ENCODE measurements at places on chromosomes 11 and 22.

DNA sequence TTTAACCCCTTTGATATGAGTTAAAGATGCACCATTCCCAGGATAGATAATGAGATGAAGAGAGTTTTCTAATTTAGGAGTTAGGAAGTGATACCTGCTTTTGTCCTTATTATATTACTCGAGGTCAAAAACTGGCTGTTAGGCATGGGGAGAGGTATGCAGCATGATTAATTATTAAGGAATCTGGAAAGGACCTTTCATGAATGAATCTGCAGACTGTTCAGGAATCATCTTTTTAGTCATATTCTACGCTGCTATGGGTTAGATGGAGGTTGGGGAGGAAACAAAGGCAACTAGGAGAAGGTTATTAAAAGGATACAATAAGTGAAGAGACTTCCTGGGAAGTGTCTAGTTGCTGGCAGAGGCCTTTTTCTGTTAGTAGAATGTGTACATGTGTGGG is 492.4 kb upstream of the CCDC90B start:
- no peak overlapping the region for H3K27ac ChIP-seq
- H3K27me3 ChIP-seq: peaks cover 19% of the 10 kb centered on the region
- H3K36me3 ChIP-seq: no peaks in the 10 kb centered on the region
- no peak overlapping the region for H3K4me3 ChIP-seq

DNA sequence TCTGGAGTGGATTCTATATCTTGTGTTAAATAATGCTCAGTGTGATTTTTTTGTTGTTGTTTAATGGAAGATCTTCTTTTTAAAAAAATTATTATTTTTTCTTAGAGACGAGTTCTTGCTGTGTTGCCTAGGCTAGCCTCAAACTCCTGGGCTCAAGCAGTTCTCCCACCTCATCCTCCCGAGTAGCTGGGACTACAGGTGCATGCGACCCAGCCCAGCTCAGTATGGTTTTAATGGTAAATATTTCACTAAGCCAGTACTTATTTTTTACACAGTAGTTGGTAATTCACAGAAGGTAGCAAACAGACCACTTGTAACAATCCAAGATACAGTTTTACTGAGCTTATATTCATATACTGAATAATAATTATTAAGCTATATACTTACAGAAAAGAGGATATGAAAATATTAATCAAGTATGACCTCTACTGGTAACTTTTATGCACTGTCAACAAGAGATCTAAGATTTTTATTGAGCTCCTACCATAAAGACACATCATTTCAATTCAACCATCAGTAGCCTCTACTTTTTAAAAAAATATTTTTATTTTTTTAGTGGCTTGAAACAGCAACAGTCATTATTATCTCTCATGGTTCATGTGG is 6.1 kb upstream of the CD59 start:
- no peaks in the 10 kb centered on the region for H3K27me3 ChIP-seq
- no peak for DNase-seq
- H3K4me3 ChIP-seq: no peak overlapping the region
- peaks cover 20% of the 10 kb centered on the region for H3K36me3 ChIP-seq
- H3K27ac ChIP-seq: no peak overlapping the region

DNA sequence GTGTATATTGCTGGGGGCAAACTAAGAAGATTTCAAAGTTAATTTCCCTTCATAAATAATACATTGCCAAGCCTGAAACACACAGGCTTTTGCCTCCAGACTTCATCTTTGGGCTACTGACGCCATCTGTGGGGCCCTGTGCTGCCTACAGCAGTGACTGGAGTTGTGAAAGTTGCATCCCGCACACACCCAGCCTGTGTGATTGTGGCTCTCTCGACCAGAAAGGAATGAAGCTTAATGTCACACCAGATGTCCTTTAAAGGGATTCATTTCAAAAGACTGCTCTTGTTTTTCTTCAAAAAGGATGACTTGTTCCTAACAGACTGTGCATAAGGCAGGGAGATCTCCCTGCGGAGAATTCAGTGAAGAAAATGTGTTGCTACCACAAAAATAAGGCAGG is 210.5 kb downstream of the FAM181B start:
- H3K4me1 ChIP-seq: no peaks in the 10 kb centered on the region
- no peak overlapping the region for H3K4me3 ChIP-seq
- DNase-seq: no peak

DNA sequence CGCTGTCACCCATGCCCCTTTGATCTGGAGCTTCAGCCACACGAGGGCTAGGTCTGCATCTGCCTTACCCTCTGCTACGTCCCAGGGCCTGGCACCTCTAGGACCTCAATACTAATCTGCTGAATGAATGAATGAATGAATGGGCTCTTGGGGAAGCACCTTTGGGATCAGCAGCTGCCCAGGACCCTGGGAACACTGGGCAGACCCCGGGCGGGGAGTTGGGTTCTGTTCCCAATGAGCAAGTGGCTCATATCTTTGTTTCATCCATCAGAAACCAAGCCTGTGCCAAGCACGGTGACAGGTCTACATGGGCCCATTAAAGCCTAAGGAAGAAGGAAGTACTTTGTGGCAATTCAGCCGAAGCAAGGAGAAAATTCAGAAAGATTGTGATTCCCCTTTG is 41.5 kb upstream of the SHISAL1 start:
- no peaks in the 10 kb centered on the region for H3K36me3 ChIP-seq
- no peak overlapping the region for H3K4me3 ChIP-seq
- peaks cover 3% of the 10 kb centered on the region for H3K27me3 ChIP-seq
- H3K27ac ChIP-seq: no peak overlapping the region

- peaks cover 71% of the 10 kb centered on the region for H3K4me1 ChIP-seq
- peak; percentile 92 for DNase-seq
- H3K27me3 ChIP-seq: no peaks in the 10 kb centered on the region
- peak overlapping the region; percentile 95 for H3K27ac ChIP-seq
- no peaks in the 10 kb centered on the region for H3K36me3 ChIP-seq
- no peak overlapping the region for H3K4me3 ChIP-seq
Observed at GRCh38 chr11:126113515-126113957, 50.9 kb upstream of the CDON start.

Data from osteocyte (in vitro differentiated cells).